ENCODE measurements at places on chromosomes 7 and 10. TPM values are rescaled to one million over a fixed set of nuclear protein-coding genes. Genes with fewer than 3 reads are reported as not detected.

CTAGE15 gene
- total RNA-seq, result not detected

CLCN1 gene
- total RNA-seq, result not detected

LOXL4 gene
- total RNA-seq, result not detected

PNLIPRP1 gene
- total RNA-seq, result not detected

CLDN15 gene
- 4.3 TPM for total RNA-seq

CUBN gene
- total RNA-seq, result 0.06 TPM

ITPRID1 gene
- not detected for total RNA-seq

MYL10 gene
- total RNA-seq, result 0.17 TPM

PSMC2 gene
- total RNA-seq, result 371 TPM

ASB4 gene
- total RNA-seq, result not detected

SORCS1 gene
- total RNA-seq, result not detected

LBX1 gene
- total RNA-seq, result 17.5 TPM

CYP17A1 gene
- total RNA-seq, result not detected

OPN4 gene
- total RNA-seq, result not detected

Data from G401 (cell line).